OCI-LY7 (cell line): ENCODE measurements at places on chromosomes 11 and 22.

GRCh38 chr11:35122308-35122707 is 16.7 kb upstream of the CD44 start:
- DNase-seq: no peak

GRCh38 chr22:21981874-21982273 is 713 bp downstream of the TOP3B start:
- DNase-seq: no peak

DNA sequence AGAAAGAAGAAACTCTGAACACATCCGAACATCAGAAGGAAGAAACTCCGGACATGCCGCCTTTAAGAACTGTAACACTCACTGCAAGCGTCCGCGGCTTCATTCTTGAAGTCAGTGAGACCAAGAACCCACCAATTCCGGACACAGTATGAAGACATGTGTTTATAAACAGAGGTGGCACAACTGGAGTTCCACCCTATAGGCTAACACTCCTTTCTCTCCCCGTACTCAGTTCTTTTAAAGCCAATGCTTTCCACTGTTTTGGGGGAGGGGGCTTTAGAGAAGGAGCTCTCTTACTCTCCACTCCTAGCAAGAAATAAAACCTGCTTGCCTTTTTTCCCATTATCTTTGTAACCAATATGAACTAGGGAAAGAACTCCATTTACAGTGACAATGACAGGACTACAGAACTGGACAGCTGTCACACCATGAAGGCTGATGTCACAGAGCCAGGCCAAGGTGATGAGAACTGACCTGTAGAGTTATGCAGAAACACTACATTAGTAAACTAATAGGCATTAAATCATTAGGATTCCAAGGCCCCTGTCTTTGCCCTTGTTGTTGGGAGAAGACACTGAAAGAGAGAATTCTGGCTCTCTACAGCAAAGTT is 733 bp downstream of the TRIM5 start:
- DNase-seq: no peak

- DNase-seq: no peak
Measured at GRCh38 chr11:103648670-103649400, 387.6 kb upstream of the DDI1 start.

DNA sequence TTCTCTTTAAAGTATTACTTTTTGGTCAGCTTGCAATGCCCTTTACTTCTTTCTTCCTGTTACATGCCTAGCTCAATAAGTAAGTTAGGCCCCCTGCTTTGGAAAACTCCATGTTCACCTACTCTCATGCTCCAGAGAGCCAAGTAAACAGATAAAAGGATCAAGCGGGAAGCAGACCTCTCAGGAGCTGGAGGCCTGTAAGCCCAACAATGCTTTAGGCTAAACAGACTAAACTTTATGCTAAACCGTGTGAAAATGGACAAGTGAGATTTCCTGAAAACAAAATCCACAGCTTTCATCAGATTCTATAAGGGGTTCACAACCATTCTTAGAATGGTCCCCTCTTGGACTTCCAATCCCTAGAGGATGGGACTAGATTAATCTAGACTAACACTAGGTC is 40.2 kb downstream of the CELF1 start:
- DNase-seq: no peak

DNA sequence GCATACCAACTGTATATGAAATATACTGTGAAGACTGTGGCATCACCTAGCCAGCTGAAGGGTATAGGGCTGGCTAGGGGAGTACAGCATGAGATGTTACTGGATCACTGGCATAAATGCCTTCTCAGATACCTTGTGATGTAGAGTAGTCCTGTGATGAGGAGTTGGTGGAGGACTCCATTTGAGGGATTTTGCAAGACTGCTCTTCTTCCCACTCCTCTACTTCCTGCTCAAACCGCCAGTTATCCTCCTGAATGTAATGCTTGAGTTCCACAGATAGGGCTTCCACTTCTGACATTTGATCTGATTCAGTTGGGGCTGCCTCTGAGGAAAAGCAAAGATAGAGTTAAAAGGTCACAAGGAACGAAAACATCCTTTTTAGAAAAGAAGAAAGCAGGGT is 29.3 kb downstream of the CLDN25 start:
- DNase-seq: no peak

DNA sequence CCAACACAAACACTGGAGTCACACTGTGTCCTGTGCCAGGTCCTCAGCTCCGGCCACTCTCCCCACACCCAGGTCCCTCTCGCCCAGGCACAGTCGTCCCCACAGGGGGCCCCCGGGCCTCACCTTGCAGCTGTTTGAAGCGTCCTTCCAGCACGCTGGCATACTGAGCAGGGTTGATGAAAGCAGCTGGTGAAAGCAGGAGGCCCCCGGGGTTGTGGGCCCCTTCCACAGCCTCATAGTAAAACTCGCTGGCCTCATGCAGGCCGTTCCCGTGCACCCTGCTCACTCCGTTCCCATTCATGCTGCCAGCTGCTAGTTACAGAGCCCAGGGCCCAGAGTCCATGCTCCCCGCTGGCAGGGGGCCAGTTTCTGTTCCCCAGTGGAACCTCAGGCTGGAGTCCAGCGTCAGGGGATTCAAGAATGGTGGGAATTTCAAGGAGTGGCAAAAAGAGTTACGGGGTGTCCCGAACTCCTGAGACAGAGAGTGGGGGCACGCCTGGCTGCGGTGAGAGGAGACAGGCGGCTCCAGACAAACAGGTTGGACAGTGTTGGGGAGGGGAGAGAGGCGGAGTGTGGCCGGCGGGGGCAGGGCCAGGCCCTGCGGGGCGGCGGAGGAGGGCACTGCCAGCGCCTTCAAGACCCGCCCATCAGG is 10.6 kb downstream of the SPTBN2 start:
- DNase-seq: no peak

GRCh38 chr11:88533001-88533400 is 195.5 kb upstream of the CTSC start:
- no peak for DNase-seq

- DNase-seq: no peak
Measured at GRCh38 chr11:134670247-134670782, 258.3 kb upstream of the B3GAT1 start.

DNA sequence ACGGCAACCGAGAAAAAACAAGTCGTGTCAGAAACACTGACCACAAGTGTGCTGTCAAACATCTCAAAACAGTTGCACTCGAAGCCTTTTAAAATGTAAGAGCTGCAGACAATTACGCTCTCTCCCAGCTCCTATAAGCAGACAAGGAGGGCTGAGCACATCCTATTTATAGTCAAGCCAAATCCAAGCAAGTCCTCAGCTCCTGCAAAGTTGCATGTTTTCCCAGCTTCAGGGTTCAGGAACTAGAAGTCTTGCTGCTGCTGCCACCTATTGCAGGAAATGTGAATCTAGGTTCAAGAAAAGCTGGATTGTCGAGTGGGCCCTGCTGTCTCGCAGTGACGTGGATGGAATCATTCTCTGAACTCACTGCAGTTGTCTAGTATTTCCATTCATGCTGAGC is 15.5 kb downstream of the EFCAB6 start:
- no peak for DNase-seq

DNA sequence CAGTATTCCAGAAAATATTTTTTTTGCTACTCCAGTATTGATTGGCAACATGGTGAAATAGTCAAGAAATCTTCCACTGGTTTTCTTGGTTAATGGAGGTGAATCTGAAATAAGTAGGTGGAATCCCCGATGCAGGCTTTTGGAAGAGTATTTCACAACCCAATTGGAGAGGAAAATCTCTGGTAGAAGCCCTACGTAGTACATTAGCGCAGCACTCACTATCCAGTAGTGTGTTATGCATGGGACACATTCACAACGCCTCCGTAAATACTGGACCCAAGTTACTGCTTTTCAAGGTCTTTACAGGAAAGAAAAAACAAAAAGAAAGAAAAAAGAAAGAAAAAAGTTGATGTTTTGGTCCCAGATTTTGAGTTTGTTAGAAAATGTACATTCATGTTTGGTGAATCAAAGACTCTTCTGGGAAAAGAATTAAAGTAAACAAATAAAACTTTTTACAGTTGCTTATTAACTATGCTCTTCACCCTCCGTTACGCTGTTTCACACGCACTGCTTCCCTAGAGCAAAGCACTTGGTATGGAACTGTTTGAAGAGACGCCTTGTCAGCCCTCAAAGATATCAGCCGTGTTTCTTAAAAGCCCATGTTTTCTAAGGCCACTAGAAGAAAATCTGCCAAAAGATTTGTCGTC is 170.4 kb upstream of the CTSC start:
- no peak for DNase-seq

DNA sequence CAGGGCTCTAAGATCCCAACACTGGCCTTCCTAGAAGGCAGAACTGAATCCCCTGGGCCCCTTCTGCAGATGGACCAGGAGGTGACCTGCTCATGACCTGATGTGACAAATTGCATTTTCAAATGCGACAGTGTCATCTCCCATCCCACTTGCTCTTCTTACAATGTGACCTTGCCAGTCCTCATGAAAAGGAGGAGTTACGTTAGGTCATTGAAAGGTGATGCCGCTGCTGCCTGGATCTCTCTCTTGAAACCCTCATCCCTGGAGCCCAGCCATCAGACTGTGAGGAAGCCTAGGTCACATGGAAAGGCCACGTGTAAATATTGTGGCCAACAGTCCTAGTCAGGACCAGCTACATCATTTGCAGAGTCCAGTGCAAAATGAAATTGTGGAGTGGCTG is 5.7 kb upstream of the C1QTNF4 start:
- no peak for DNase-seq

GRCh38 chr22:35072925-35073324 is 7.0 kb downstream of the ISX start:
- no peak for DNase-seq

GRCh38 chr11:112655371-112655770 is 305.8 kb upstream of the NCAM1 start:
- DNase-seq: no peak

DNA sequence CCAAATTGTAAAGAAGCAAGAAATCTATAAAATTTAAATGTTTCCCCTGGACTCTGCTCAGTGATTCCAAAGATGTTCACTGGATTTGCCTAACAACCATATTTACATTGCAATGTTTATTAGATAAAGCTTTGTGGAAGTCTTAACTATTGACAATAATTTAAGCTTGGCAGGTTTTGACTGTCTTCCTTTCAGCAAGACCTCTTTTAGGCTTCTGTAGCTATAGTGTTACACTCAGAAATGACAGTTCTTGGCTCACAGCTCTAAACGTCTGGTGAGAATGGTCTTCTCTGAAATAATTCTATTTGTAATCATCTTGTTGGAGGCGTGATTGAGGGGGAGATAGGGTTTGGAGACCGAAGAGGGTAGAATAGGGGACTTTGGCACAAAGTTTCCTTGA is 44.8 kb upstream of the CRTAM start:
- DNase-seq: no peak

- no peak for DNase-seq
Measured at GRCh38 chr11:120564573-120565311, 53.2 kb downstream of the GRIK4 start.

DNA sequence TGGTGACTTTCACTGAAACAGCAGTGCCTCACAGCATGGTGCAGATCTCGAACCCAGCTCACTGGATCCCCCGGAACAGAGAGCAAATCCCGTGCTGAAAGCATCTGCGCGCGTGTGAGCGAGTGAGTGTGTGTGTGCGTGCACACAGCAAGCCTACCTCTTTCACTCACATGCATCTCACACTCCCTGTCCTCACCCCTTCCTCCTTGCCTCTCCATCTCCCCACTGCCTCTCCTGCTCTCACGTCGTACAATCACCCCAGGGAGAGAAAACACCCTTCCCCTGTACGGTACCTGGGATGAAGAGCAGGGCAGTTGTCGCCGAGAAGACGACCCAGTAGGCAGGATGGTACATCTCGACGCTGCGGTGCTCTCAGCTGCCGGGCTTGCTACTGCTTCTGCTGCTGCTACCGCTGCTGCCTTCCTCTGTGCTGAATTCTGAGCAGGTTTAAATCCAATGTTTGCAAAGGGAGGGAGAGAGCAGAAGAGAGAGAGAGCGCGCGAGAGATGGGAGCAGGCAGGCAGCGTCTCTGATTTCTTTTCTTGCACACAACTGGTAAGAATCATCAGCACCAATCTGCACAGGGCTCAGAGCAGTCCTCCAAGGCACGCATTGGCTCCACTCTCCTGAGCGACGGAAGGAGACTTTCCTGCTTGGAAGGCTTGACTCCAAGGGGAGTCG is at the start of gene OPCML:
Gene OPCML, minus strand, starts transcription at position 531 of the 681 bp plus-strand sequence.
- no peak for DNase-seq

DNA sequence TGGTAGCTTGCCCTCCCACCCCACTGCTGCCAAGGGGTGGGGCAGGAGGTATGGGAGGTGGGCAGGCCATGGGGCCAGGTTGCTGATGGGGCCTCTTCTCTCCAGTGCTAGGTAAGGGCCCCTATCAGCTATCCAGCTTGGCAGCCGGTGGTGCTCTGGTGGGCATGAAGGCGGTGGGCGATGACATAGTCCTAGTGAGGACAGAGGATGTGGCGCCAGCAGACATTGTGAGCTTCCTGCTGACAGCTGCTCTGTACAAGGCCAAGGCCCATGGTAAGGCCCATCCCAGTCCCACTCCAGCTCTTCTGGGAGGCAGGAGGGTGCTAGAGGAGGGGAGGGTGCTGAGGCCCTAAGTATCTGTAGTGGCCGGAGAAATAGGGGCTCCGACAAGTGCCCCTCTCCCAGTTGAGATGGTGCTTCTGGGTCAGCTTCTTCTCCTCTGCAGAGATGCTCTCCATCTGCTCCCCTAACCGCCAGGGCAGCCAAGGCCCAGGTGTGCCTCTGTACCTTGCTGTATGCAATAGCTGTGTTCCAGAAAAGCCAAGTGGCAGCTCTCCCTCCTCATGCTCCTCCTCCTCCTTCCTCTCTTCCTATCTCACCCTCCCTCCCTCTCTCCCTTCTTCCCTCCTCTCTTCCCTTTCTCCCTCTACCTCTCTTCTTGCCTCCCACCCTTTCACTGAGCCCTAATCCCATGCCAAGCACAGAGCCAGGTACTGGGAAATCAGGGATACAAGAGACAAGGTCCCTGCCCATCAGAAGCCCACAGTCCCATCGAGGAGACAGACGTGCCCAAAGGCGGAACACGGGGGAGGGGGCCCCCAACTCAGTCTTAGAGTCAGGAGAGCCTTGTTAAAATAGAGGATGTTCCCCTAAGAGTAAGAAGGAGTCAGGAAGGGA is 55.3 kb downstream of the OTOG start:
- DNase-seq: no peak

DNA sequence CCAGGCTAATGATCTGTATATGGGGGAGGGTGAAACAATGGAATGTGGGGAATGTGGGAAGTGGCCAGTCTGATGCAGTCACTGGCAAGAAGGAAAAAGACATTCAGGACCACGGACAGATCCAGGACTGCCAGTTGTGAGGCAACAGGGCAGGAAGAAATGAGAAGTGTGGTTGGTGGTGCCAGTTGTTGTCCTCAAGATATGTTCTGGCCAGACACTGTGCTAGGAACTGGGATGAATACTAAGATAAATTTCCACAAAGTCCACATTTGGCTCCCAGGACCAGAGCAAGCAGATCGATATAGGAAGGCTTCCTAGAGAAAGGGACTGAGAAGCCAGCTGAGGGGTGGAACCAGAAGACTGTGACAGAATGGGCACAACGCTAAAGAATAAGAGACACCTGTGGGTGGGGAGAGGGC is 6.8 kb upstream of the TPBGL start:
- peak; percentile 35 for DNase-seq
